ENCODE measurements at places on chromosomes 16 and 17. TPM values are rescaled to one million over a fixed set of nuclear protein-coding genes. Genes with fewer than 3 reads are reported as not detected.

- no peak for DNase-seq
Measured at GRCh38 chr17:17792037-17792550, 44.7 kb downstream of the SREBF1 start.

- DNase-seq = peak; percentile 69
Measured at GRCh38 chr17:76272541-76273444, 7.6 kb downstream of the UBALD2 start.

GRCh38 chr16:80208015-80208414 lies 332.8 kb upstream of the DYNLRB2 start:
- DNase-seq = no peak

DNA sequence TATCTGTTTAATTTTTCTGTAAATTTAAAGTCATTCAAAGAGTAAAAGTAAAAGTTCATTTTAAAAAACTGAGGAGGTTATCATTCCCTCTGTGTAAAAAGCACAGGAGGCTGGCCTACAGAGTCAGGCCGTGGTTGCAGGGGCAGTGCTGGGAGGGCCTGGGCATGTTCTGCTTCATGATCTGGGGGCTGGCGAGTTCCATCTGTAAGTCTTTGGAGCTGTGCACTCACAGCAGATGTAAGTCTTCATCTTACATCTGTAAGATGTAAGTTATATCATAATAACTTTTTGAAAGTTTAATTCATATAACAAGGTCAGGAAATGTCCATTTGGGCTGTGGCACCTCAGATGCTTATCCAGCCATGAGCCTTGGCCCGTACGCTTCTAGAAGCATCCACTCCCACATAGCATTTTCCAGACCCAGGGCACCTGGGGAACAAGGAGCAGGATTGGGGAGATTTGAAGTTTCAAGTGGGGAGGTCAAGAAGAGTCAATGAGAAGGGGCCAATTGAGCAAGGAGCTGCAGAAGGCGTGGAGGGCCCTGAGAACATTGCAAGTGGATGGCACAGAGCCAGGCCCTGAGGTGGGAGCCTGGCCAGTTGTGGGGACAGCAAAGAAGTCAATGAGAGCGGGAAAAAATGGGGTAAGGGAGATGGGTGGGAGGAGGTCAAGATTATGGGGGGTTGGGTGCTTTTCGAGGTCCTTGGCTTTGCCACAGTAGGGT lies 54.1 kb downstream of the TNFRSF13B start:
- DNase-seq = no peak

Gene TMEM100
- not detected for total RNA-seq

- no peak for DNase-seq
Measured at GRCh38 chr16:87056551-87056950, 260.6 kb downstream of the C16orf95 start.

DNA sequence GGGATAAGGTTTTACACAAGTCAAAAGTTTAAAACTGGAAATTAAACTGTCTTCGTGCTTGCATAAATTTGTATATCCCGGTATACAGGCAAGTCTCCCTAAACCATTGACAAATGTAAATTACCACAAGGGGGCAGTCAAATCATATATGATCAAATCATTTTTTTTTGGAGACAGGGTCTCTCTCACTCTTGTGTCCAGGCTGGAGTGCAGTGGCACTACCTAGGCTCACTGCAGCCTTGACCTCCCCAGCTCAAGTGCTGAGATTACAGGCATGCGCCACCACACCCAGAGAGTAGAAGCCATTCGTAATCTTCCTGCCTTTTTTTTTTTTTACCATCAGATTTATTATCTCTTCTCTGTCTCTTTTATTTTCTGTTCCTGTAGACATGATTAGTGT lies 18.5 kb downstream of the TOP2A start:
- no peak for DNase-seq
